ENCODE measurements at places on chromosomes 4 and X.

DNA sequence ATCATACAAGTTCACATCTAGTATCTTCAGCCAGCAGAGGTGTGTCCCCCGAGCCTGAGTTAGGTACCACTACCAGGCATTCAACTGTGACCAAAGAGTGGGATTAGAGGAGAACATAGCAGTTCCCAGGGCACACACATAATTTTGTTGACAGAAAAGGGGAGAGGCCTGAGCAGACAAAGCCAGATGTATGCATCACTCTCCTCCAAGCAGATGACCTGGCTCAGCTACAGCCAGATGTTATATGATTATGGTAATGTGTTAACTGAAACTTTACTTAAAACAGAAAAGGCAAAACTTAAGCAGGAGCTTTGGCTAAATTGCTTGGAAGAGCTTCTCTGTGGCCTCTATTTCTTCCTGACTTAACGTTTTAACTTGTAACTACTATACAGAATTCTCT is 88.9 kb downstream of the CC2D2A start:
- DNase-seq: no peak

DNA sequence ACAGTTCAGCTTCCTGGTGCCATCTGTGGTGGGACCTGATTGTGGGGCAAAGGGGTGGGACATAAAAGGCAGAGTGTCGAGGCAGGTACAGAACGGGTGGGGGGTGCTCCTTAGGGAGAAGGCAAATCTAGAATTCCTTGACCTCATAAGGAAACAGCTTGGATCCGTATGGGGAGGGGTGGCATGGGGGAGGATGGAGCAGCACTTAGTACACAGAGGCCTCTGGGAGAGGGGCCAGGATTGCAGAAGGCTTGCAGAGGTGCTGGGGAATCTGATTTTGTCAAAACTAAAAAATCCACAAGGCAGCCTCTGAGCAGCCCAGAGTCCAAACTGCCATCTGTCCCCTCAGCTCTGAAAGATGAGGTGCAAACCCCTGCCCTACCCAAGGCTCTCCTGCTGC is 2.3 kb upstream of the EMD start:
- no peak for DNase-seq

DNA sequence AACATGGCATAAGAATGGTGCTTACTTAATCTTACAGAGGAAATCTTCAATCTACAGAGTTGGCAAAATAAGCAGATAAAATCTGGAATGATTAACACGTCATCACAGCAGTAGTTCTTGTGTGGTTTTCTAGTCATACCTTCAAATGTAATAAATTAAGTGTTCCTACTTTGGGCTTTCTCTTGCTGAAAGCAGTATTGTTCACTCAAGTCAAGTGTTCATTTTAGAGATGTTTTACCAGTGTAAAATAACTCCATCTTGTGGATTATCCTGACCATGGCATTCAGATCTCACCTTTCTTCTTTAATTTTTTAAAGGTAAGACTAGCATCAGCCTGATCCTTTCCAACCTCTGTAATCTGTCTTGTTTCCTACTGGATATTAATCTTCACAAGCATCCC is 72.9 kb downstream of the ADAMTS3 start:
- no peak for DNase-seq

DNA sequence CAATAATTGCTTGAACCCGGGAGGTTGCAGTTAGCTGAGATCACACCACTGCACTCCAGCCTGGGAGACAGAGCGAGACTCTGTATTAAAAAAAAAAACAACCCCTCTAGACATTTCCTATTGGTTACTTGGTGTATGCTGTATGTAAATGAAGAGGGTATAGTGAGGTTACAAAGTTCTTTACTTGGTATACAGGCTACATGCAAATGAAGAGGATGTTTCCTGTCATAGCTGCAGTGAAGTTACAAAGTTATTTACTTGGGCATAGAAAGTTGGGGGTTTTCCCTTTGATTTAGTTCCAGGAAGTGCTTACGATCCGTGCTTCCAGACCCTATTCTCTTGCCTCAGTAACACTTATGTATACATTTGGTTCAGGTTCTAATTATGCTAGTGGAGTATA is 38.4 kb upstream of the CLNK start:
- no peak for DNase-seq
